ENCODE measurements at places on chromosomes 11 and 22.

DNA sequence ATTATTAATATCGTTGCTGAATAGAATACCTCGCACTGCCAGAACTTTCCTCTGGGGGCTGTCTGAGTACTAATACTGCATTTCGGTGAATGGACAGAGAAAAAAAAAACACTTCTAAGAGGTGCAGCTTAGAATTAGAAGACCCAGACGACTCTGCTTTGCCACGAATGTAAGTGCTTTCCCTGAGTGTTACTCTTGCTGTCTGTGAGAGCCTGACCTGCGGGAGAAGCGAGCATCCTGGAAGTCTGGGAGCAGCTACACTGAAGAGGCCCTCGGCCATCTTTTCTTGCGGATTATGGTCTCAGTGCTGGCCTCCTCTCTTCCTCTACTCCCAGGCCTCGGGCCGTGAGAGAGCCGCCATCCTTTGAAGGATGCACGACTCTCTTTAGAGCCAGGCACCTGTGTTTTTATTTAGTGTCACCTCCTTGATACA is 94.9 kb downstream of the SCN3B start:
- DNase-seq: no peak

GRCh38 chr11:119120639-119121007 is 757 bp upstream of the HINFP start:
- DNase-seq: no peak

GRCh38 chr22:17074648-17075002 is 10.2 kb upstream of the IL17RA start:
- DNase-seq: no peak

DNA sequence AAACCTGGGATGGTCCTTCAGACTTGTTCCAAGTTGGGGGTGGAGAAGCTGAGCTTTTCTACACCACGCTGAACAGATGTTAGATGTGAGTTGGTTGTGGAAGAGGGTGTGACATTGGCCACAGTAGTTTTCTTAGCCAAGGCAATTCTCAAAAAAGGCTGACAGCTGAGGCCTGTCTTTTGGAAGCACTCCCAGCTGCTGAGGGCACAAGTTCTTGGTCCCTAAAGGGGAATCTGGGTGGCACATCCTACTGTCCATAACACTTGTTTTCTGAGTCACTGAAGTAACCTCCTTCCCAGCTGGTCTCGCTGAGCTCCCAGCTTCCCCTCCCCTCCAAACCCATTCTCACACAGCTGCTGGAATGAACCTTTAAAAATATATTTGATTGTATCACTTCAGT is 375.7 kb upstream of the KIRREL3 start:
- DNase-seq: no peak

DNA sequence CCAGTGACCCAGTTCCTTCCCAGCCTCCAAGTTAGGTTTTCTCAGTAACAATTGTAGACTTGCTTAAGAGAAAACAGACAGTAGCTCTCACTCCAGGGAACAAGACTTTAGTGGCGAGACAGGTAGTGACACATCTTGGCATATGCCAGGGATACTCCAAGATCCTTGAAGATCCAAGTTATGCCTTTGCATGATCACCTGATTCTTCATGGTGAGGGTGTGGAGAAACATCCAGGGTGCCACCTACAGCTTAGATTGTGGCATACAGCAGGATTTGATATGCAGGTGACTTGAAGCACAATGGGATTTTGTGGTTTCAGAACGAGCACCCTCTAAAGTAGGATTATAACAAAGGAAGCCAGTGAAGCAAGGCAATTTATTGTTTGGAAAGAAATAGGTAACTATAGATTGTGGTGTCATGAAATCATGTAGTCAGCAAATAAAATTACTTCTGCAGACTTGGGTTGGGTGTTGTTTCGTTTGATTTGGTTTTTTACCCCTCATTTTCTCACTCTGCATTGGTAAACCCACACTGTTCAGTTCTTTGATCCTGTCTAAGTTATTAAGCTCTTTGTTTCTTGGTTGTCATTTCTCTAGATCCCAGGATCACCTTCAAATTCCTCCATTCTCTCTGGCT is 9.2 kb downstream of the POU2AF3 start:
- DNase-seq: no peak

- no peak for DNase-seq
Observed at GRCh38 chr11:9004183-9004926, 554 bp upstream of the NRIP3 start.

DNA sequence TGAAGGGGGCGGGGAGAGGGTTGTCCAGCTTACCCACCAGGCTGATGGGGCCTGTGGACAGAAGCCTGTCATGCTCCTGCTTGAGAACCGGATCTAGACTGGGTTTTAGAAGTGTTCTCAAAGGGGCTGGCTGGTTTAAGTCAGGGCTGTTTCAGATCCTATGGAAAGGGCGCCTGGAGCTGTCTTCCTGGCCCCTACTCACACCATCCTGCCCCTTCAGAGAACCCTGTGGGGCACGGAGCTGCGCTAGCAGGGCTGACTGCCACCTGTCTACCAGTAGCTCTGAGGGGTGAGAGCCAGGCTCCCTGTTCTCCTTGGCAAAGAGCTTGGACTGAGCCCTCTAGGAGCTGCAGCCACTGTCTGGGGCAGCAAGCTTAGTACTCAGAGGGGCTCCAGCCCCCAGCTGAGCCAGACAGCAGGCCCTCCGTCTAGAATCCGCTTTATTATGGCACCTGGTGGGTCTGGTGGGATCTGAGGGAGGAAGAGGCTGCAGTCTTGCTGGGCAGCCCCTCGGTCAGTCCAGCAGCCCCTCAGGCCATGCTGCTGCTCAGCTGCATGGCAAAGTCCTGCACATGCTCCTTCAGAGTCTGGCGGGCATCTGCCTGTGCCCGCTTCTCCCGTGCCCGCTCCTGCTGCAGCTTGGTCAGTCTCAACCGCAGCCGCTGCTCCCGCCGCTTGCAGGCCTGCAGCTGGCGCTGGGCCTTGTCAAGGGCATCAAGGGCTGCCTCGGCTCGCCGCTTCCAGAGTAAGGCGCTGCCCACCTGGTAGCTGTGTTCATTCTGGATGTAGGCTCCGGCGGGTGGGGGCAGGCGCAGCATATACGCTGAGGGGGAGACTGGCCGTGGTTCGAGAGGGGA is 2.3 kb downstream of the THAP7 start:
- no peak for DNase-seq

- DNase-seq: no peak
Observed at GRCh38 chr22:46911346-46911745, 148.9 kb downstream of the TBC1D22A start.

DNA sequence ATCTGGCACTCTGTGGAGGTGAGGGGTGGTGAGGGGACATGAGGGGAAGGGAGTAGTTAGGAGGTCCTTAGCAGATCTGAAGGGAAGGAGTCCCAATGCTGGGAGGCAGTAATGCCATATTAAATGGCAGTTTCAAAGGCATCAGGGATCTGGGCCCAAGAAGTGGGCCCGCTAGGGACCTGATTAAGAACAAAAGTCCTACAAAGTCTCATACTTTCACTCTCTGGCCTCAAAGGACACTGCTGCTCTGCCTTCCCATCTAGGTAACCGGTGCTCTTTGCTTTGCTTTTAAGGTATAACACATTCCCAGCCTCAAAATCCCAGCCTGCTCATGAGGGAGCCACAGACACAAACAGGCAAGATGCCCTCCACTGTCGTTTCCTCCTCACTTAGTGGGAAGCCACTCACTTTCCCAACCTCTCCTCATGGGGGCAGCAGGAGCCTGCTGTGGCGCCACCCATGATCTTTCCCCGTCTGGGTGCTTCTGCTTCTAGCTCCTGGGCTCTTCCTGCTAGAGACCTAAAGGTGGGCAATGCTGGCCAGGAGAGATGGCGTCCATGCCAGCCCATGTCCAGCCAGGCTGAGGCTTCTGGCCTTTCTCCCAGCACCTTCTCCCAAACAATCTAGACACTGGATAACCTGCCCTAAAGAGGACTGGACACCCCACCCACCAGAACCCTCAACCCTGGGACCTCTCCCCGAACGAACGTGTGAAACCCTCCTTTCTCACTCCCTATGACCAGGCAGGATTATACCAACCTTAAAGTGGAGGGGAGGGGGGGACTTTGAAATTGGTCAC is 68.3 kb downstream of the PLEKHA7 start:
- DNase-seq: peak; percentile 51

DNA sequence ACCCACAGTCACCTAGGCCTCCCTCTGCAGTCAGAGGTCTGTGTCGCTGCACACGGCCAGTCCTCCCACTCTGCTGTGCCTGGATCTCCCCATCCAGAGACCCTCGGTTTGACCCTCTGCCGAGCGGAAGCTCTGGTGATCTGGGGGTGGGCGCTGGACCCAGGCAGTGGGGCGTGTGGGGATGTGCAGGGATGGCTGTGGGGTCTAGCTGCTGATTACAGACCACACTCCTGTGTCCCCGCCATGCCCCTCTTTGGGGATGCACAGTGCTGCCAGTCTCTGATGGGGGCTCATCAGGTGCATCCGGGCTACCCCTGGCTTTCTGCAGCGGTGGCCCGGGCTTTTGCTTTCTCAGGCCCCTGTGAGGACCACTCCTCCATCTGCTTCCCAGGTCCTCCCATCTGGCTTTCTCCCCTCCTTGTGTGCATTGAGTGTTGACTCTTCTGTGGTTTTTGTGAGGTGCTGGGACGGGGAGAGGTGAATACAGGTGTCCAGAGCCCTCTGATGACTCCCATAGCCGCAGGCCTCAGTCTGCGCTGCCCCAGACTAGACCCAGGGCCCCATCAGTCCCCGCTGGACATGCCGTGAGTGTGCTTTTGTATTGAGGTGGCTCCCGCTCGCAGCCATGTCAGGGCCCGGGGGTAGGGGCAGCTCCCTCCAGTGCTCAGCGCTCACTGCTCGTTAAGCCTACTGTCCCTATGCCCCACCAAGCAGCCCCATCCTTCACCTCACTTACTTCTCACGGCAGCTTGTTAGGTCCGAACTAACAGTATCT is 251.6 kb downstream of the TBC1D22A start:
- no peak for DNase-seq

DNA sequence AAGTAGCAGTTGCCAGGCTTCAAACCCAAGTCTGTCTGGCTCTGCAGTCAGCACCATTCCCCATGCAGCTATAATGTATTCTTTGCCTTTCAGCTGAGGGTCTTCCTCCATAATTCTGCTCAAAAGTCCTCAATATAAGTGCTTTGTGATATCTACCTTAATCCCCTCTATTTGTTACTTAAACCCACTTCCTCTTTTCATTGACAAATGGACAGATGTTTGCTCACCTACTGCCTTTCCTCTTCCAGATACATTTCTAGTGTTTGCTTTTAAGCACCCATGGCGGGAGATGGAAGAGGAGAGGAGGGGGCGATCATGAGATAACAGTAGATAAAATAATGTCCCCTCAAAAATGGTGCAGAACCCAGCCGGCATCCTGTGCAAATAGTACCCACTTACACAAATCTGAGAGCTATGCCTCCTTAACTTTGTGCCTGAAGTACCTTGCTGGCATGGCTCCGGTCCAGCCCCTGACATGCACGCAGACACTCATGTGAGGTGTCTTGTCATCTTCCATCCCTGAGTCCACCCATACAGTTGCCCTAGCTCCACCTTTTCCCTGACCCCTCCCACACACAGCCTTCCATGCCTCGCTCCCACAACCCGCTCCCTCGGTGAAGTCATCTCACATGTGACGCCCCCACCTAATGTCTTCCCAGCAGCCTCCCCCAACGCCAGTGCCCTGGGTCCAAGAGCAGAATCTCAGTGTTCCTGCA is 109.6 kb downstream of the TRIM29 start:
- DNase-seq: no peak

DNA sequence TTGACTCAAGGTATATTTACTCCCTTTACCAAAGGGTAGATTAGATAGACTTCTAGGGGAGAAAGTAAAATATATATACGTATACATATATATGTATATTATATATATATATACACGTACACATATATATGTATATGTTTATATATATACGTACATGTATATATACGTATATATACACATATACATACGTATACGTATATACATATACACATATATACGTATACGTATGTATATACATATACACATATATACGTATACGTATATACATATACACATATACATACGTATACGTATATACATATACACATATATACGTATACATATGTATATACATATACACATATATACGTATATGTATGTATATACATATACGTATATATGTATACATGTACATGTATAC is 430.5 kb upstream of the ANO3 start:
- no peak for DNase-seq

All from B cell (primary cell).